Memory B cell (primary cell): ENCODE measurements at places on chromosomes 5 and 9.

DNA sequence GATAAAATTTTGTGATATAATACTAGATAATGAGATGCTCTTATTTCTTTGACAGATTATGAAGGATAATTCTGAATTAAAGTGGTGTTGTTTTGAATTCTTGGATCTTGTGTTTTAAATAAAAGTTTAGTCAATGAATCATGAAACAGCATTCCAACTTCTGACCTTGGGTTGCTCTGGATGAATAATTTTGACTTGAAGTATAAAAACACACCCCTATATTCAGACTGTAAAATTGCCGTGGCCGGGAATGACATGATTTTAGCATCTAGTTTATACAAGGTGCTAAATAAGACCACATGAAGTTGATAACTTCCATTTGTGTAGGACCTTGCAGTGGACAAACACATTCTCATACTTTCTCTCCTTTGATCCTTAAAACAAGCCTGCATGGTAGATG, 67.2 kb upstream of the DAP start:
- DNase-seq = no peak

DNA sequence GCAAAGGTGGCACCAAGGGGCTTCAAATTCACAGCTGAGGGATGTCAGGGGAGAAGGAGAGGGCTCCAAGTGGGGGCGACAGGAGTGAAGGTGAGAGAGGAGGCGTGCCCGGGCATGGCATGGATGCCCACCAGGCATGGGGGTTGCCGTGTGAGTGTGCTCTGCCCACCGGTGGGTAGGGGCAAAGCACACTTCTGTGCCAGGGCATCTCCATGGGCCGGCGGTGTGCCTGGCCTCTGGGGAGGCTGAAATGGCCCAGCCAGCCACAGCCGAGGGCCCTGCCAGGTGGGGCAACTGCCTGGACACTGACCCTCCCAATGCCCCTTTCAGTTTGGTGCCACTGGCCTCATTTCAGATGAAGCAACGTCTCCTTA, 14.0 kb upstream of the RNU6ATAC start:
- DNase-seq = no peak

DNA sequence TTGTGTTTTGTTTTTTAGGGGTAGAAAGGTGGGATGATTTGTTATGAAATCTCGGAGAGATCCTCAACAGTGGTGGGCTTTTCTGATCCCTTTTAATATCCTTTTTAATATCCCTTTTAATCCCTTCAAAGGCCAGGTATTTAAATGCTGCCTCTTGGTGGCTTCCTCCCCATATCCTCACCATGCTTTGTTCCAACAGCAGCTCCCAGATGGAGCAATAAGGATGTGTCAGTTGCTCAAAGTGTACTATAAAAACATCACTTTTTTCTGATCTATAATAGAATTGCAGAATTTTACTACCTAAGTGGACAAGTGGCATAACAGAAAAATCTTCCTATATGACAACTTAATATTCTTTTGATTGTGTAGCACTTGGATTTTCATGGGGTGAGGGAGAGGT, 160.1 kb downstream of the GNAQ start:
- DNase-seq = no peak

DNA sequence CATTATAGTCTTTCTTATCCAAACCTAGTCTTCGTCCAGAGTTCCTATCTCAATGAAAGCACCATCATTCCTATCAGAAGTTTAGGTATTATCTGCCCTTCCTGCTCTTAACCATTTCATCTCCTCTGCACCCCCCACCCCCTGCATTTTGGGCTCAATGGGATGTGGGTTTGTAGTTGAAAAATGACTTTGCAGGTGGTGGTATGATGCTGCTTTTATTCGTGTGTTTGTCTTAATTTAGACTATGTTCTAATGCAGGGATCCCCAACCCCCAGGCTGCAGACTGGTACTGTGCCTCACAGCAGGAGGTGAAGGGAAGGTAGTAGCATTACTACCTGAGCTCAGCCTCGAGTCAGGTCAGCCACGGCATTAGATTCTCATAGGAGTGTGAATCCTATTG, 49.4 kb upstream of the ZNF608 start:
- DNase-seq = no peak

- DNase-seq = no peak
Observed at GRCh38 chr5:179361037-179361603, 15.9 kb upstream of the ADAMTS2 start.

- DNase-seq = no peak
Observed at GRCh38 chr9:2119566-2119965, 104.4 kb downstream of the SMARCA2 start.

DNA sequence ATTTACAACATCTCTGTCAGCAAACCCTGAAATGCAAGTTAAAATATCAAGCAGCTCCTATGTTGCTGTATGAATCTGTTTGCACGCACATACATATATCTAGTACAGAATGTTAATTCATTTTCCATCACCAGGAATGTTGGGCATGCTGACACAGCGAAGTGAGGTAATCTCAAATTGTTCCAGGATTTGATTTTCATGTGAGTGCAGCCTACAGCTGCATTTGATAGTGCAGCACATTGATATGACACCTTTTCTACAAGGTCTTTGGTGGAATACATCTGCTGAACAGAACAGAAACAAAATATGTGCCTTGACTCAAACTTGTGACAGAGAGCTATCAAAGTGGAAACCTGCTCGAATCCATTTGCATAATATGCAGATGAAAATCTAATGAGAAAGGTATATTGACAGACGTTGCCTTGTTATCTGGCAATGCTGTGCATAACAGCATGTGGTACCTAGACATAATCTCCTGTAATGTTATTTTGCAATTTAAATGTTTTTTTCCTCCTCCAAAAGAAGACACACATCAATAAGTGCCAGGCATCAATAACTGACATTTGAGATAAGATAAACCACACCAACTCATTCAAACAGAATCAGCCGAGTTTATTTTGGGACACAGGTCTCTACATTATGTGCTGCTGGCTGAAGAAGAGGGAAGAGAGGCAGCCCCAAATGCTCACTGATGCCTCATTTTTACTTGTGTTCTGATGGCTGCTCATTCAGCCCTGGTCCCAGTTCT, 512.2 kb downstream of the ZNF608 start:
- no peak for DNase-seq

- DNase-seq = no peak
Observed at GRCh38 chr9:137494104-137494544, 35.0 kb upstream of the NSMF start.

GRCh38 chr9:119853126-119853525, 483.9 kb upstream of the BRINP1 start:
- DNase-seq = no peak

- DNase-seq = no peak
Observed at GRCh38 chr5:154862766-154863165, 4.3 kb downstream of the CNOT8 start.

DNA sequence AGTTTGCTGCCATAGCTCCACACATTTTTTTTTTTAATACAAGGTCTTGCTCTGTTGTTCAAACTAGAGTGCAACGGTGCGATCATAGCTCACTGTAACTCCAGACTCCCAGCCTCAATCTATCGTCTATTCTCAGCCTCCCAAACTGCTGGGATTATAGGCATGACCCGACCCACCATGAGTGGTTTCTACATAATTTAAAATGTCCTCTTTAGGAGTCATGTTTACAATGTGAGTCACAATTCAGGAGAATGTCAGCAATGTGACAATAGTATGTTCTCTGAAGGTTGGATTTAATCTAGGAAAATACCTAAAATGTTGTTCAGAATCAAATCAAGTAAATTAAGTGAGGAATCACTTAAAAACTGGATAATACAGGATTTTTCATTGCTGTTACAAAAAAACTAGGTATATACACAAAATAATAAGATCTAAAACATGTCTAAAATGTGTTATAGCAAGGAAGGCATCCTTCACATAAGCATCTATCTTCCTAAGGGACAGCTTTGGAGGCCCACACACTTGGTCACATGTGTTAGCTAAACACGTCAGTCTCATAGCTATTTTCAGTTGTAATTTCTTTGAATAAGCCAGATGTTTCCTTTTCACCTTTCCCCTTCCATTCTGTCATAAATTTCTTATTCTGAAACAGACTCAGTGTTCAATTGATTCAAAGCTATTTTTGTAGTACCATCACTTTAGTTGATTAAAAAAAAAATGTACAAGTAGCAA, 30.0 kb upstream of the ELAVL2 start:
- no peak for DNase-seq

GRCh38 chr9:129761901-129762369, 9.1 kb upstream of the PTGES start:
- no peak for DNase-seq

GRCh38 chr9:38467404-38467803, 43.1 kb upstream of the IGFBPL1 start:
- no peak for DNase-seq

DNA sequence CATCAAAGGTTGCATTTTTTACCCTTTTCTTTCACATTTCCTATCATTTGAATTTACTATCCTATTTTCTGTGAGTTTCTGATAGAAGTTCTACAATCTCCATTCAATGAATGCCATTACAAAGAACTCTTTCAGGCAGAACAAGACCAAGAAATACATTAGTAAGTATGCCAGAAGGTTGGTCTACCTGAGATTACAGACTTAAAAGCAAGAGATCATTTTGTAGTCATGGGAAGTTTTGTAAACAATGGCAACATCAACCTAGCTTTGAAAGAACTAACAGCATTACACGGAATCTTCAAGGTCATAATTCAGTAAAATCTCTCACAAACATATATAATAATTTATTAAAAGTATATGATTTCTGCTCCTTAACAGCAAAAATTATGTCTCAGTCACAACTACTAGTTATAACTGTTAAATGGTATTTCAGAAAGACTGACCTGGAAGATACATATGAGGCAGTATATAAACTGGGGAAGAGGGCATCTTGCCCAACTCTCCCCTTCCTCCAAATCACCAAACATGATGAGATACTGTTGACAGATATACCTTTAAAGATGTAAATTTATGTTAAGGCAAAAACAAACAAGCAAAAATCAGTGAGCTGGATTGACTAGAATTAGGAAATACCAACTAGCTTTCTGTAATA, 23.3 kb downstream of the TMEM161B start:
- DNase-seq = no peak

GRCh38 chr5:88613051-88613450, 269.9 kb downstream of the MEF2C start:
- DNase-seq = no peak

DNA sequence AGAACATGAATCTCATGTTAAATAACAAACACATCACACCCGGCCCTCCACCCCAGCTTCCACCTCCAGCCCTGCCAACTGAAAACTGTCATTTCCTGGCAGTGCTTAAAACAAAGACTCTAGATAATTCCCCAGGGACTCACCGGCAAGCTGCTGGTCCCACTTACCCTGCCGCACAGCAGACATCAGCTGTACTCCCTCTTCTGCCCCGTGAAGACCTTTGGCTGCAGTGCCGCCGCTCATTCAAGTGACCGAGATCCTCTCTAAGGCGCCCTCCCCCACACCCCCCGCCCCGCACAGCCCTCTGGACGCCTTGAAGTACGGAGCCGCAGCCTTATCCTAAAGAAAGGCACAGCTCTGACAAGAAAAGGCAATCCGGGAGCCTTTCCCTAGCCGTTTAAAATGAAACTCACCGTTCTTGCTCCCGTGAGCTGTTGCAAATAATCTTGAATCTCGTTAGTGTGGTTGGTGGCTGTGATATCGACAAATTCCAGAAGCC, 434 bp downstream of the GLRX start:
- DNase-seq = peak; percentile 41

- no peak for DNase-seq
Observed at GRCh38 chr5:66438696-66439095, 157.5 kb upstream of the MAST4 start.

GRCh38 chr5:111641533-111642233, 115.3 kb downstream of the NREP start:
- no peak for DNase-seq

- DNase-seq = no peak
Observed at GRCh38 chr9:125633116-125633745, 73.8 kb downstream of the MAPKAP1 start.

GRCh38 chr9:102779356-102779755, 215.8 kb upstream of the CYLC2 start:
- no peak for DNase-seq

DNA sequence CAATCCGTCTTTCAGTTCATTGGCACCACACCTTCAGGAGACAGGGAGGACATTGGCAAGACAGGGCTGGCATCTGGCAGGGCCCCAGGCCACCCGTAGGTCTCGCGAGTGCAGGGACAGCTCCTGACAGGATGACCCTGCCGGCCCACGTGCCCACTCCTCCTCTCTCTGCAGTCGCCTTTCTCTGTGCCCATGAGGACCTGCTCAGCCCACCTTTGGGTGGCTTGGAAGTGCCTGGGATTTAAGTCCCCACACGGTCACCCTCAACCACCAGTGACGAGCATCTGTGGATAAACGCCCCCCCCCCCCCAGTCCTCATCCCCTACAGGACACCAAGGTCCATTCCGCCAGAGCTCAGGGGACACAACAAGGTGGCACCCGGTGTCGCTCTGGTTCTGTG, 4.1 kb downstream of the MRPL36 start:
- DNase-seq = no peak

- DNase-seq = no peak
Observed at GRCh38 chr9:77819657-77820056, 171.5 kb upstream of the GNA14 start.

- DNase-seq = no peak
Observed at GRCh38 chr9:87567983-87568382, 70.3 kb downstream of the DAPK1 start.

- no peak for DNase-seq
Observed at GRCh38 chr5:111243318-111243717, 19.1 kb downstream of the CAMK4 start.

- DNase-seq = no peak
Observed at GRCh38 chr9:90568667-90569066, 74.0 kb downstream of the DIRAS2 start.

DNA sequence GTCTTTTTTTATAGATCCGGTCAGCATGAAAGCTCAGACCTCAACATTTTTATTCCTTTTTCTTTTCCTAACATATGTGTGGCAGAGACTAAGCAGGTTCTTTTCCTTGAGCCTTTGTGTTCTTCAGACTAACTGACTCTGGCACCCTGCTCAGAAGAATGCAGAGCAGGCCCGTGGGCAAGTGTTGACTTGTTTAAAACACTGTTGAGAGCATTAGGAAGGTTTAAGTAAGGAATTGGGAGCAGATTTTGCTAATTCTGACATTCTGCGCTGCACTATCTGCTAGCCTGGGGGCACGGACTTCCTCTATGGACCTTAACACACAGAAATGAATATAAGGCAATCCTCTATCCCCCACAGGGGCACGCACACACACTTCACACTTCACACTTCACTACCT, 182.5 kb upstream of the PIK3R1 start:
- DNase-seq = no peak

DNA sequence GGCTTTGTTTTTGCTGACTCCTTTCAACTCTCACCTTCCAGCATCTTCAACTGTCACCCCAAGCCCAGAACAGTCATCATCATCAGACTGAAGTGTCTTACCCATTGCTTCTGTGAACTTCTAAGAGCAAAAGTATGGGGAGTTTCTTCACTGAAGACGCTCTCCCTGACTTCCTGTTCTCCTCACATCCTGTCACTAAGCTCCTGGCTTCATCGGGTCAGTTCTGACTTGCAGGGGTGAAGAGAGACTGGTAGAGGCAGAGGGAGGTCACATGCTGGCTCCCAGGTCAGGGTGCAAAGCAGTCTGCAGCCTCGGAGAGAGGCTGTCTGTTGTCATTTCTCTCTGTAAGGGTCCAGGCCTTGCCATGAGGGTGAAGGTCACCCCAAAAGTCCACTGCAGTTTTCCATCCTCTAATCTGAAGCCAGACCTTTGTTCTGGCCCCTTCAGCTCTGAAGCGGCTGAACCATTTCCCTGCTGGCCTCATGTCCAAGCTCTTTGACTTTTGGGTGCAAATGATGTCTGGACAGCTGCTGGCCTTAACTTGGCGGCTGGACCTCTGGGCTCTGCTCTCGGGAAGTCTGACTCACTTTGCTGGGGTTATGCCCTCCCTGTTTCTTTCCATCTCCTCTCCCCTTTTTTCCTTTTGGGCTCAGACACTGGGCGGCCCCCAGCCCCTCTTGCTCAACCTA, 305.0 kb downstream of the RAB3C start:
- DNase-seq = no peak
